ENCODE measurements at places on chromosomes 5 and 9.

GRCh38 chr9:115717298-115717697 lies 436.3 kb upstream of the PAPPA start:
- no peak for DNase-seq

- no peak for DNase-seq
Observed at GRCh38 chr9:69944816-69945215, 98.8 kb upstream of the MAMDC2 start.

DNA sequence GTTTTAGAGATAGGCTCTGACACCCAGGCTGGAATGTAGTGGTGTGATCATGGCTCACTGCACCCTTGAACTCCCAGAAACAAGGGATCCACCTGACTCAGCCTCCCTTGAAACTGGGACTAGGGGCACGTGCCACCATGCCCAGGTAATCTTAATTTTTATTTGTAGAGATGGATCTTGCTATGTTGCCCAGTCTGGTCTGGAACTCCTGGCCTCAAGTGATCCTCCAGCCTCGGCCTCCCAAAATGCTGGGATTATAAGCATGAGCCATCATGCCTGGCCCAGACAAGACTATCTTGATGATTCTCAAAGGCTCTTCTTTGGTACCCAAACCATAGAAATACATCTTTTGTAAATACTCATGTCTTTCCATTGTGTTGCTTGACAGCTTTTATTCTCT lies 10.8 kb downstream of the OSMR start:
- DNase-seq: no peak

GRCh38 chr5:89686081-89686765 lies 723.3 kb downstream of the CETN3 start:
- DNase-seq: no peak

DNA sequence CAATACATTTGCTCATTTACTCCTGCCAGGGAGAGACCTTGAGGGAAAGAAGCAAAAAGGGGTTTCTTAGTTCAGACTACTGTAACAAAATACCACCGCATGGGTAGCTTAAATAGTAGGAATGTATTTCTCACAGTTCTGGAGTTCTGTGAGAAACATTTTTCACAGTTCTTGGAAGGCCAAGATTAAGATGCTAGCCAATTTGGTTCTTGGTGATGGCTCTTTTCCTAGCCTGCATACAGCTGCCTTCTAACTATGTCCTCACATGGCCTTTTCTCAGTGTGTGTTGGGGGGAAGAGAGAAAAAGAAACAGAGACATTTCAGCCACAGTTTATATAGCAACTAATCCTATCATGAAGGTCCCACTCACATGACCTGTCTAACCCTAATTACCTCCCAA lies 1644.7 kb upstream of the C9orf72 start:
- no peak for DNase-seq

DNA sequence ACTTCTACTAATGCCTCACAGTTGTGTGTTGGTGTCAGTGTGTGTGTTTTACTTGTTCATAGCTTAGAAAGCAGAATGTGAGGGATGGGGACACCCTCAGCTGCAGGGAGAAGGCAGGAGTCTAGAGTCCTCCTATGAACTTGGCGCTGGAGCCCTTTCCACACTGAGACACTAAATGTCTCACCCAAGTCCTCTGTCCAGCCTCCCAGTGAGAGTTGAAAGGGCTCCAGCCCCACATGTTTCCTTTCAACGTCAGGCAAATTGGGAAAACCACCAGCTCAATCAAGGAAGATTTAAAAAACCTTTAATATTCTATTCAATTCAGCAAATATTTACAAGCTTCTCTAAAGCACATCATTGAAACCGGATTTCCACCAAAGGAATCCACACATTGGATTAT lies 167.6 kb upstream of the MSX2 start:
- no peak for DNase-seq

- DNase-seq: no peak
Observed at GRCh38 chr9:93942161-93942560, 13.0 kb downstream of the BARX1 start.

- no peak for DNase-seq
Observed at GRCh38 chr5:173735691-173736090, 119.2 kb upstream of the BOD1 start.

- no peak for DNase-seq
Observed at GRCh38 chr5:169923988-169924387, 56.3 kb downstream of the INSYN2B start.

GRCh38 chr5:148443998-148444397 lies 60.2 kb downstream of the FBXO38 start:
- DNase-seq: no peak

DNA sequence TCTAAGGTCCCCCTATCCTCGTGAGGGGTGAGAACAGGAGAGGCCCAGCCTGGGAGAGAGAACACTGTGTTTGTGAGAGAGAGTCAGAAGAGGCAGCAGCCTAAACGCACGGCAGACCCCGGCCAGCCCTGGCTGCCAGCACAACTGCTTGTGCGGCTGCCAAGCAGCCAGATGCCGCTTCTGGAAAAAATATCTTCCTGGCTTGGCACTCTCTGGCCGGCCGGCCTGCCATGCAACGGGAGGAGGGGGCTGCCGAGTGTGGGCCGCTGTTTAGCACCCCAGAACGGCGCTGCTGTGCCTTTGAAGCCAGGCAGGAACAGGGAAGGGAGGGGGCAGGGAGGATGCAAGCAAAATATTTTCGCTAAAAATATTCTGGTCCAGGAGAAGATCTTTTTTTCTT lies 105.0 kb downstream of the FGF18 start:
- no peak for DNase-seq

DNA sequence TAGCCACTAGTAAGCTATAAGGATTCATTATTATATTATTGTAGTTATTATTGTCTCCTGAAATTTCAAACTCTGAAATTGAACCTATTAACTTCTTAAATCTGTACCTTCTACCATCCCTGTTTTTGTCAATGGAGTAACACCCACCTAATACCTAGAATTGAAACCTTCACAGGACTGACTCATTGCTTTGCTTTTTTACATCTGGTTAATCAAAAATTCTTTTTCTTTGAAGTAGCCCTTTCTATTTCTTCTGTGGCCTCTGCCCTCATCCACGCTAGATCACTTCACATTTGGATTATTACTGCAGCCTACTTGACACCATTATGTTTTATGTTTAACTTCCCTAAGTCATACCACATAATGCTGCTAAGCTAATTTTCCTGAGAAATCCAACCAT lies 35.6 kb downstream of the RBM27 start:
- DNase-seq: no peak

DNA sequence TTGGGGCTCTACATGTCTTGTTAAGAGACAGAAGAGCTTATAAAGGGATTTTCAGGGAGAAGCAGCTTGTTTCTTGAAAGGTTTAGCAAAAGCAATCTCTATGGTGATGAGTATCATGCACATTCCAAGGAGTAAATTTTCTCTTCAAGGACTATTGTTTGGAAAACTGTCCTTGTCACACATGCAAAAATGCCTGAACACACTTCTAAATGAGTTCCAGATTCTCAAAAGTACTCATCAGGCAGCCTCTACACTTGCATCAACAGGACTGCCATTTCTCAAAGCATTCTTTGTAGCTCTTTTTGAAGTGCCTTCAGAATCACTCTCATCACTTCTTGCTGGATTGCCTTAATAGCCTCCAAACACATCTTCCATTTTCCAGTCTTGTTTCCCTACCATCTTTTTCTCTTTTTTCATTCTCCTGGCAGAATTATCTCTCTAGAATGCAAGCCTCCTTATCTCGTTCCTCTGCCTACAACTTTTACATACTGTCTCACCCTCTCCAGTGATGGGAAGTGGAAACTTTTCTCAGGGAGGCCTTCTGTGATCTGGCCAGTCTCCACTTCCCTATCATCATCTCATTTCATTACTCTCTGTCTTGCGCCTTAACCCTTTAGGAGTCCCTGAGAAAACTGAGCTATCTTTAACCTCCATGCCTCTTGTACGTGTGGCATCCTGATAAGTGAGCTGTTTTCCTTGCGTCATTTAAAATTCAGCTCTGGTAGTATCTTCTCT lies 631.5 kb upstream of the TLE4 start:
- no peak for DNase-seq

DNA sequence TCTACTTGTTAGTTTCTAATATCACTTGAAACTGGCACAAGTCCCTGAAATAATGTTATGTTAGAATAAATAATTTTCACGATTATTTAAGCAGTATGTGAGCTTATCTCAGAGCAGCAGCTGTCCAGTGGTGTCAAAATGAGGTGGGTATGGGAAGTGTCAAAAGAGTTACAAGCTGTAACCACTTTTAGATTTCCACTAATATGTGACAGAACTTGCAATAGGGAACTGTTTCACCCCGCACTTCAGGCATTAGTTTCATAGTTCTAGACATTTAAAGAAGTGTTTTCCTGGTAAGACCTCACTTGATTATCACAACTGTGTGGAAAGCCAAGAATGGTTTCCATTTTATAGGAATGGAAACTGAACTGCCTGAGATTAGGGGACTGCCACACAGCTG lies 2.9 kb upstream of the ISCA1 start:
- no peak for DNase-seq

- no peak for DNase-seq
Observed at GRCh38 chr5:33772380-33772897, 119.4 kb downstream of the ADAMTS12 start.

- DNase-seq: no peak
Observed at GRCh38 chr9:136857166-136857565, 5.0 kb downstream of the MAMDC4 start.

- DNase-seq: no peak
Observed at GRCh38 chr5:131751506-131751905, 45.3 kb downstream of the FNIP1 start.

DNA sequence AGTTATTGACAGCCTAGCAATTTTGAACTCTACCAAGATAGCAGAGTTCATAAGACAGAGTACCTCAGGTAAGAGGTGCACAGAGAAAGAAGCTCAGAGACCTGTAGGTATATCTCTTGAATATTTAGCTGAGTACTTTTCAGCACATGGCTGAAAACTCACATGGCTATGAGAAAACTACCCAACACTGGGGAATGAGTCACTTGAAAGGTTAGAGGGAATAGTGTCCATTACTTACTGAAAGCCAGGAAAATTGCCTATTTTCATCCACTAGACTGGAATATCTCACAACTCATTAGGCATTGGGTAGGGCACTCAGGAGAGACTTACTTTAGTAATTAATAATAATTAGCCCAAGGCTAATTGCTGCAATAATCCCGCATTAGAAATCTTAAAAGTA lies 8.3 kb downstream of the TSLP start:
- no peak for DNase-seq

GRCh38 chr5:32331217-32331934 lies 18.6 kb upstream of the MTMR12 start:
- DNase-seq: no peak

GRCh38 chr5:133757396-133757945 lies 145.1 kb upstream of the FSTL4 start:
- DNase-seq: no peak

DNA sequence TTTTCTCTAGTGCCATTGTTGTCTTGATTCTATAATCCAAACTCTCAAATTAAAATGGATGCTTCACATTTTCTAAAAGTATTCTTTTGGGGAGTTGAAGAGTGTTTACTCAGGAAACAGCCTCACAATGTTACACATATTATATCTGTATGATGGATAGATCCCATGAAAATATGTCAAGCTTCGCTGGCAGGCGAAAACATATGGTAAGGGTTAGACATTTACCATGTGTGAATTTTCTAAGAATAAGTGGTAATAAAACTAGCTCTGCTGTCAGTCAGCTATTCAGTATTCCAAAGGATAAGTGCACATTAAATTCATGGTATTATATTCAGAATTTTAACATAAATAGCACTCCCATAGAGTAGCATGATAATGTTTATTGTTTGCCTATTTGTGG lies 13.3 kb upstream of the ADCY2 start:
- no peak for DNase-seq

- DNase-seq: no peak
Observed at GRCh38 chr9:109092051-109092580, 27.6 kb downstream of the TMEM245 start.

Data from cortex of kidney (tissue), 1 donor.